ENCODE measurements at places on chromosomes 6 and 20.

DNA sequence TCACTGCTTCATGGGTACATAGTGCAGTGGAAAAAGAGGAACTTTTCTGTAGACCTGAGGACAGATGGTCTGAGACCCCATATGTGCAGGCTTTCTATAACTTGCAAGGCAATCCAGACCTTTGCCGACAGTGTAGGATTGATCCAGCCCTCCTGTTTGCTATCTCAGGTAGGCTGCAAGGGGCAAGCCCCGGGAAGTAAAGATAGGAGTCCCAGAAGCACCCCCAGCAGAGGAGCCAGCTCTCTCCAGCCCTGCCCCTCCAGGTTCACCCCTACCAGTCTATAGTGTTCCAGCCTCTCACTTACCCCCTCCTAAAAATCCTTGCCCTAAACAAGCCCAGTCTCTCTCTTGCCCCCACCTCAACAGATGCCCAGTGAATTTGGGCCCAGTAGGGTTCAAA, 96.2 kb downstream of the FAXC start:
- H3K4me1 ChIP-seq = no peaks in the 10 kb centered on the region
- no peaks in the 10 kb centered on the region for H3K36me3 ChIP-seq
- no peak overlapping the region for H3K27ac ChIP-seq
- no peak for DNase-seq

GRCh38 chr20:47865912-47866311, 80.6 kb upstream of the SULF2 start:
- peaks cover 45% of the 10 kb centered on the region for H3K27me3 ChIP-seq
- H3K4me1 ChIP-seq = no peaks in the 10 kb centered on the region

DNA sequence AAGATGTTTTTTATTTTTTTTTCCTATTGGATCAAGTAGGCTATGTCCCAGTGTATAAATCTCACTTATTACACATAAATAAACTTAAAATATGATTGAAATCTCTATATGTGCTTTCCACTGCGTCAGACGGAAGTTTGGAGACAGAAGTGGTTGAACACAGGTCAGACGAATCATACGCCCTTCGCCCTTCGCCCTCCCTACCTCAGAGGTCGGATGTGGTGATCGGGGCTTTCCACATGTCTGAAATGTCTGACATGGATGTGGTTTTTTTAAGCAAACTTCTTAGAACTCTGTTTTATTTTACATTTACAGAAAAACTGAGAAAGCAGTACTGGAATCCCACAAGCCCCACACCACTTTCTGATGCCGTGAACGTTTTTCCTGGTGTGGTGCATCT, 344.4 kb downstream of the THBS2 start:
- DNase-seq = no peak
- H3K36me3 ChIP-seq = peaks cover 3% of the 10 kb centered on the region
- H3K27ac ChIP-seq = peak overlapping the region; percentile 43

DNA sequence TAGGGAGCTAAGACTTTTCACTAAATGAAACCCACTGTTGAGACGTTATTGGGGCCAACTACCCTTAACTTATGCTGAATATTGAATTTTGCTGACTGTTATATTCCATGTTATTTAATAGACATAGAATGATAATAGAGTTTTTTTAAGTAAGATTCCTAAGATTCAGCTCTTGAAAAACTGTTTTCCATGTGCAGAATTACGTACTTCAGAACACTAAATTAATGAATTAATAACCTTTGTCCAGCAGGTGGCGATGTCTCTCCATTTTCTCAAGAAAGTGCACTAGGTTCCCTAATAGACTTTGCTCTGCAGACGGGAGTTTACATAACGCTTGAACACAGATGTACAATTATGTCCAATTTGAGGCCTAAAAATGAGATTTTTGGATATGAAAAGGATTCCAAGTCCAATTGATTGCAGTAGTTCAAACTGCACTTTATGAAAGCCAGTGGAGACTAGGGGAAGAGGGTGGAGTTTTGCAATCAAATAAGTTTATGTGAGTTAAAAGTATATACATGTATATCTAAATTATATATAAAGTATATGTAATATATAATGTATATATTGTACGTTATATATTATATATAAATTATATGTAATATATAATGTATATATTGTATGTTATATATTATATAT, 282.1 kb downstream of the UST start:
- no peaks in the 10 kb centered on the region for H3K27me3 ChIP-seq
- peaks cover 68% of the 10 kb centered on the region for H3K4me1 ChIP-seq
- no peaks in the 10 kb centered on the region for H3K36me3 ChIP-seq
- no peak overlapping the region for H3K4me3 ChIP-seq

DNA sequence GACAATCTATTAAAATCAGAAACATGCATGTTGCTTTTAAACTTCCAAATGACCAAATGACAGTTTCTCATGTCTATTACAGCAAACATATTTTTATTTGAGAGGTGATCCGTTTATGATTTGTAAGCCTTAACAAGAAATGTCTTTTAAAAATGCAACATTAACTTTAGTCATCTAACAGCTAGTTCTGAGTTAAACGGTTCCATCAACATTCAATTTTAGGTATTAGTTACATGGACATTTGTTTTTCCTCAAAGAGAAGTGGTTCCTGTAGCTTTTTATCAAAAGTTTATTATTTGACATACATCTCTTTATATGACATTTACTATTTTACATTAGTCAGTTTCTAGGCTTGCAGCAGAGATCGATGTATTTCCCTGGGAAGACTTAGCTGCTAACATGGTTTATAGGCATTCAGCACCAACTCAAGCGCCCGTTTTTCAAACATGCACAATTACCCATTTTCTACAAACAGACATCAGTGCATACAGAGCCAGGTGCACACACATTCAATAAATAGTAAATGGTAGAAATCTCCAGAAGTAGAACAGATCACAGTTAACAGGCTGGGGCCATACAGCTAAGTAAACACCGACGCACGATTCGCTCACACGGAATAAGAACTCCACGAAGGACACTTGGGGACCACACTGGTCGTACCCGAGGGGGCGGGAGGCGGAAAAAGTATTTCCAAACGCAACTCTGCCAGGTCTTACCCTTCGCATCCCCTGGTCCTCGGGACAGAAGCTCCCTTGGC, 882 bp downstream of the CNR1 start:
- peaks cover 10% of the 10 kb centered on the region for H3K4me1 ChIP-seq
- H3K27me3 ChIP-seq = peaks cover 69% of the 10 kb centered on the region
- H3K27ac ChIP-seq = no peak overlapping the region
- H3K4me3 ChIP-seq = peak overlapping the region; percentile 68
- DNase-seq = no peak

DNA sequence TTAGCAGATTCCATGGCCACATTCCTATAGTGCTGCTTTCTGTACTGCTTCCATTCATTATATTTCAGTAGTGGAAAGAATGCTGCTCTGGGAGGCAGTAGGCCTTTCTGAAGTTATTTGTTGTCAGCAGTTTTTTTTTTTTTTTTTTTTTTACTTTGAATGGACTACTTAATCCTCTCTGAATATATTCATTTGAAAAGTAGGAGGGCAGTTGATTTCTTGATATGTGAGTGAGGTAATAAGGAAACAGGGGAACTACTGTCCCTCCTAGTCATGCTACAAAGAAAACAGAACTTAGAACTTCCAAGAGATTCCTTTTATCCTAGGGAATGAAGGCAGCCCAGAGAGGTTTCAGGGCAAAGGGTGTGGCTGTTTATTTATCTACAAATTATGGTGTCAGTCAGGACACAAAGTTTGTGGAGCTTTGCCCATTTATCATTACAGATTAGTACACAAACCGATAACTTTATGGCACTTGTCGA, 155.9 kb downstream of the JARID2 start:
- no peak overlapping the region for H3K27ac ChIP-seq
- no peak overlapping the region for H3K4me3 ChIP-seq
- DNase-seq = no peak
- H3K36me3 ChIP-seq = no peaks in the 10 kb centered on the region
- no peaks in the 10 kb centered on the region for H3K27me3 ChIP-seq

- no peak overlapping the region for H3K4me3 ChIP-seq
- H3K27me3 ChIP-seq = no peaks in the 10 kb centered on the region
- no peaks in the 10 kb centered on the region for H3K4me1 ChIP-seq
- H3K36me3 ChIP-seq = no peaks in the 10 kb centered on the region
- DNase-seq = no peak
These were observed 98.6 kb upstream of the TAB2 start for GRCh38 chr6:149218915-149219314.

DNA sequence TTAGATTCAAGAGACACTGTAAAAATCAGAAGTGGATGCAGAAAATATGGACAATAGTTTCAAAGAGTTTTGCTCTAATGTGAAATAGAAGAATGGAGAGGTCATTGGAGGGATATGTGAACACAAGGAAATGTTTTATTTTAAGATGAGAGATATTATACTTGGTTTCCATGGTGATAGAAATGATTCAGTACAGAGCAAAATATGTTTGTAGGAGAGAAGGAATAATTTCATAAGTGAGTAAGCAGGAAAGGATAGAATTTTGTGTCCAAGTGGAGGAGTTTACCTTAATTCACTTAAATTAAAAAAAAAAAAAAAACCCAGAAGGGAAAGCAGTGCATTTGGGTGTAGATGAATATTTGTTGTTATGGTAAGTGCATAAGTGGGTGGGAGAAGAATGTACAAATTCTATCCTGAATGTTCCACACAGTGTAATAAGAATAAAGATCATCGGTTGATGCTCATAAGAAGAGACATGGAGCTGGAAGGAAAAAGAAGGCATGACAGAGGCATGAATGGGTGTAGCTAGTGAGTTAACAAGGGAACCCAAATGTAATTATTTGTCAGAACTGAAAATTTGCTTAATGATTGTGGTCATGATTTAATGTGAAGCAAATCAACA, 688.9 kb upstream of the GJE1 start:
- H3K27ac ChIP-seq = no peak overlapping the region
- no peaks in the 10 kb centered on the region for H3K27me3 ChIP-seq
- no peak overlapping the region for H3K4me3 ChIP-seq
- no peak for DNase-seq
- H3K36me3 ChIP-seq = no peaks in the 10 kb centered on the region
- no peaks in the 10 kb centered on the region for H3K4me1 ChIP-seq

DNA sequence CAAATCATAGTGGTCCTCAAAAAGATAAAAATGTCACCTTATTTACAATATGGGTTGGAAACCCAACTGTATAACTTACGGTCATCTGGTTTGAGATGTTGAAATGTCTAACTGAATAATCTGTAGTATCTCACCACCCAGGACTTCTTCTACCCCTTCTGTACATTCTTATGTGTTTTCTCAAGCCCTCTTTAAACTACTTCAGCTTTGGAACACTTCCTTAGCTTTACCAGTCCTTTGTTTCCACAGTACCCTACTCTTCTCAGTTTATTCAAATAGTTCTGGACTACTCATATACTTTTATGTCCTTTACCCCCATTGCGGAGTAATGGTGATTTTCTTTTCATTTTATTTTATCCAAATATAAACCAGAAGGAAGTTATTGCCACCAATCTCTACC, 128.6 kb upstream of the FOXO3 start:
- no peak overlapping the region for H3K4me3 ChIP-seq
- H3K27me3 ChIP-seq = no peaks in the 10 kb centered on the region
- peaks cover 2% of the 10 kb centered on the region for H3K36me3 ChIP-seq
- no peaks in the 10 kb centered on the region for H3K4me1 ChIP-seq
- DNase-seq = no peak

GRCh38 chr6:81896525-81897503, 144.3 kb upstream of the TENT5A start:
- H3K36me3 ChIP-seq = no peaks in the 10 kb centered on the region
- peak overlapping the region; percentile 50 for H3K27ac ChIP-seq
- H3K4me1 ChIP-seq = peaks cover 17% of the 10 kb centered on the region
- H3K27me3 ChIP-seq = no peaks in the 10 kb centered on the region
- no peak overlapping the region for H3K4me3 ChIP-seq

DNA sequence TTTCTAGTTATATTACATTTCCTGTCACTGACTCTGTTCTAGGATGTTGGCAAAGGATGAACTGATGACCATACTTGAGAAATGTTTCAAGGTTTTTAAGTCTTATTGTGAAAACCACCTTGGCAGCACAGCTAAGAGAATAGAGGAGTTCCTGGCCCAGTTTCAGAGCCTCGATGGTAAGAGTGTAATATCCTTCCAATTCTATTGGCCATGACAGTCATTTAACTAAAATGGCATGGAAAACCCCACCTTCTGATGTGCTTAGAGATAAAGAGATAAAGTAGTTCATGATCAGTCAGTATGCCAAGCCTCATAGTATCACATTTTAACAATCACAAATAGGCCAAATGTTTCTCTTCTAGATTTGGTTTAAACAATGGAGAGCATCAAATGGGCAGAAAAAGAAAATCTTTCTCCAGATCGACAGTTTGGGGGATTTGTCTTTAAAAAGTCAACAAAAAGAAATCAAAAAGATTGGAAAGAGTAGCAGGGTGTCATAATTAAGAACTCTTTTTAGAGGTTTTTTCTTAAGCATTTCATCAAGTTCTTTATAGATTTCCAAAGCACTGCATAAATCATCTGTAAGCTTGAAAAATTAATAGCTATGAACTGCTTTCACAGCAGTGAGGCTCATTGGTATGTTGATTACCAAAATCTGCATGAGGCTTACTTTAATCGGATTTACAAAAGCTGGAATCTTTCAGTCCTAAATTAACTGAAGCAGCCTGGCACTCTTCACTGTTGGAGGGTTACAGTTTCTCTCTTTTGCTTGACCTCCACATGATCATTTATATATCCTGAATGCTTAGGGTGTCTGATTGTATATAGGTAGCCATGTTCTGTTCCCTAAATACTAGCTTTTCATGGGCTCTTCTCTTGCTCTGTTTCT, 48.7 kb downstream of the AKIRIN2 start:
- peak overlapping the region; percentile 1 for H3K27ac ChIP-seq
- DNase-seq = no peak
- peaks cover 9% of the 10 kb centered on the region for H3K36me3 ChIP-seq

DNA sequence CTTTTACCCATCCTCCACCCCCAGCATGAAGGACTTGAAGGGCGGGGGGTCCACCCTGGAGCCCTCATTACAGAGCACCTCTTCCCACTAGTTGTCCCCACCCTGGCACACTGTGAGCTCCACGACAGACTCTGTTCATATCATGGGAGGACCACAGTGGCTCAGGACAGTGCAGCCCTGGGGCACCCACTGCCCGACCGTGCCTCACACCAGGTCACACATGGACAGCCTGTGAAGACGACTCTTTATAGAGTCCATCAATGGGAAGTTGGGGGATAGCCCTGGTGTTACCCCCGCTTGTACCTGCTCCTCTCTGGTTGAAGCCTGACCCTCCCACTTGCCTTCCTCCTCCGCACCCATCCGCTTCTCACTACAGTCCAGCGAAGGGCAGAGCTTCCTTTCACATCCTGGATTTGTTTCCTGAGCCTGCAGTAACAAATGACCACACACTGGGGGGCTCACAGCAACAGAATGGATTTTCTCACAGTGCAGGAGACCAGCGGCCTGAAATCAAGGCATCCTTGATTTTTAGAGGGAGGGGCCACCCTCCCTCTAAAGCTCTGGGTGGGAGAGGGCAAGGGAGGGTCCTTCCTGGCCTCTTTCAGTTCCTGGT, 15.5 kb downstream of the ZNF831 start:
- no peaks in the 10 kb centered on the region for H3K36me3 ChIP-seq
- peaks cover 9% of the 10 kb centered on the region for H3K27me3 ChIP-seq

GRCh38 chr20:58700823-58701222, 8.2 kb downstream of the NPEPL1 start:
- H3K4me3 ChIP-seq = no peak overlapping the region
- peaks cover 36% of the 10 kb centered on the region for H3K36me3 ChIP-seq

GRCh38 chr6:39421383-39422225, 99.1 kb upstream of the KCNK16 start:
- no peak for DNase-seq
- H3K4me3 ChIP-seq = no peak overlapping the region
- H3K27me3 ChIP-seq = no peaks in the 10 kb centered on the region
- peaks cover 50% of the 10 kb centered on the region for H3K4me1 ChIP-seq

Data from chondrocyte (in vitro differentiated cells).